Myocyte (in vitro differentiated cells): ENCODE measurements at places on chromosomes 4 and X. TPM values are rescaled to one million over a fixed set of nuclear protein-coding genes. Genes with fewer than 3 reads are reported as not detected.
A peak's percentile ranks its signal among the peaks of the same experiment; 100 is the strongest.

AMBN gene
- total RNA-seq, result not detected in 2 replicates

CXXC4 gene
- 0.05 and 0.11 TPM in 2 replicates for total RNA-seq

MAP7D2 gene
- total RNA-seq, result 0.05 TPM in 1 of 2 replicates, not detected in the other

ENOX2 gene
- 9.5 and 12.1 TPM in 2 replicates for total RNA-seq

PPP1R2C gene
- total RNA-seq, result not detected in 2 replicates

TLR3 gene
- total RNA-seq, result 2.8 and 3.6 TPM in 2 replicates

EDNRA gene
- total RNA-seq, result 22.3 and 42.8 TPM in 2 replicates

KIT gene
- 0.03 and 0.10 TPM in 2 replicates for total RNA-seq

DDX60 gene
- 9.5 and 14.8 TPM in 2 replicates for total RNA-seq

CCNI gene
- 202 and 253 TPM in 2 replicates for total RNA-seq

UBE2D3 gene
- 447 and 572 TPM in 2 replicates for total RNA-seq

MAGEA8 gene
- total RNA-seq, result not detected in 2 replicates

LDB2 gene
- not detected in 2 replicates for total RNA-seq

BEND4 gene
- not detected in 2 replicates for total RNA-seq

GRCh38 chr4:2787230-2788100 lies 5.4 kb upstream of the SH3BP2 start:
- DNase-seq, result peak; percentile 55

- DNase-seq, result no peak
These were observed 254.5 kb downstream of the SOX3 start for GRCh38 chrX:140250391-140250790.

DNA sequence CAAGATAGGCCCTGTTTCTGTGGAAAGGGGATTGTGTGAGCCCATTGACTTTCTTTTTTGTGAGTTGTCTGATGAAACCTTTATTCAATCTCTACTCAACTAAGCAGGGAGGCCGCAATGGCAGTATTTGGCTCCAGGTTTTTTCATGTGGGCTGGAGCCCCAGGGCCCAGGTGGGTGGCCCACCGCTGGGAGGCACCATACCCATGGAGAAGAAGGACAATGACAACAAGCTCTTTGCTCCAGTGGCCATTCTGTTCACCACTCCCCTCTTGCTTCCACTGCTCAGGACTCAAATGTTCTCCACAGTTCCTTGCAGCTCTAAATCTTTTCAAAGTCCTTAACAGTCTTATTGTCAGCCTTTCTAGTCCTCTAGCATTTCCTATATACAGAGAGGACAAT lies 54.1 kb downstream of the HOPX start:
- DNase-seq, result no peak

- DNase-seq, result no peak
These were observed 5.4 kb downstream of the AKAP17A start for GRCh38 chrX:1596676-1597344.

DNA sequence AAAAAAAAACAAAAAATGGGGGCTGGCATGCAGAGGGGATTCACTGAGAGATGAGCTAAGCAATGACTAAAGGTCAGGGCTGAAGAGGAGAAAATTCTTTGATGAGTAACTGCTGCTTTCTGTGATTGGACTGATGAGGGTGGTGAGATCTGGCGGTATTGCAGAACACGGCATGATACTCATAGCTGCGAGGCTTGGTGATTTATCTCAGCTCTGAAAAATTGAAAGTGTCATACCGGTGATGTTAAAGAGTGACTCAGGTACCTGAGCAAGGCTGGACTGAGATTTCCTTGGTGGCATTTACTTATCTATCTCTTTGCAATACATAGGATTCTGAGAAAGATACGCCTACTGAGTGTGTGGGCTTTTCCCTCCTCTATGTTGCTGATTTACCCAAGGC lies 204.1 kb upstream of the DDX53 start:
- DNase-seq, result no peak

GRCh38 chr4:176150704-176151103 lies 44.7 kb downstream of the SPATA4 start:
- DNase-seq, result no peak

DNA sequence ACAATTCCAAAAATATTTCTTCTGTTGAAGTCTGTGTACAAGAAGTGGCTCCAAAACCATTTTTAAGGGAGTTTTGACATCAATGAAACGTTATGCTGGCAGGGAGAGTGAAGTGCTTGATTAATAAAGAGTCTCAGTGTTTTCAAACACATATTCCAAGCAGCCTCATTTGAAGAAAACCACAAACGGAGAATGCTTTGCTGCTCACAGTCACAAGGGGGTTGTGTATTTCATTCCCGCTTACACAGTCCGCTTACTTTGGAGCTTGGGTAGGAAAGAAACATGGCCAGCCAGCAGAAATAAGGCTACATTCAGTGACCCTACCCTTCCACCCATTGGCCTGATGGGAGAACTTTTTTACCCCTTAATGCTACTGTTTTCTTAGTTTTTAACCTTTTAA lies 586.2 kb downstream of the RAB28 start:
- no peak for DNase-seq

- DNase-seq, result no peak
These were observed 138.0 kb downstream of the RPA4 start for GRCh38 chrX:97021680-97022079.

DNA sequence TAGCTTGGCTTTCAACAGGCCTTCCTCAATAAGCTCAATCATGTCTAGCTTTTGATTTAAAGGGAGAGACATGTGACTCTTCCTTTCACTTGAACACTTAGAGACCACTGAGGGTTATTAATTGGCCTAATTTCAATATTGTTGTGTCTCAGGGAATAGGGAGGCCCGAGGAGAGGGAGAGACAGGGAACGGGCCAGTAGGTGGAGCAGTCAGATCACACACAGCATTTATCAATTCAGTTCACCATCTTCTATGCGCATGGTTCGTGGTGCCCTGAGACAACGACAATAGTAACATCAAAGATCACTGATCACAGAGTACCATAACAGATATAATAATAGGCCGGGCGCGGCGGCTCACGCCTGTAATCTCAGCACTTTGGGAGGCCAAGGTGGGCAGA lies 17.8 kb downstream of the ZNF81 start:
- no peak for DNase-seq

- peak; percentile 70 for DNase-seq
These were observed 406.2 kb downstream of the MAPK10 start for GRCh38 chr4:85953651-85954018.

GRCh38 chrX:126551306-126551705 lies 1.3 kb downstream of the DCAF12L1 start:
- DNase-seq, result no peak

DNA sequence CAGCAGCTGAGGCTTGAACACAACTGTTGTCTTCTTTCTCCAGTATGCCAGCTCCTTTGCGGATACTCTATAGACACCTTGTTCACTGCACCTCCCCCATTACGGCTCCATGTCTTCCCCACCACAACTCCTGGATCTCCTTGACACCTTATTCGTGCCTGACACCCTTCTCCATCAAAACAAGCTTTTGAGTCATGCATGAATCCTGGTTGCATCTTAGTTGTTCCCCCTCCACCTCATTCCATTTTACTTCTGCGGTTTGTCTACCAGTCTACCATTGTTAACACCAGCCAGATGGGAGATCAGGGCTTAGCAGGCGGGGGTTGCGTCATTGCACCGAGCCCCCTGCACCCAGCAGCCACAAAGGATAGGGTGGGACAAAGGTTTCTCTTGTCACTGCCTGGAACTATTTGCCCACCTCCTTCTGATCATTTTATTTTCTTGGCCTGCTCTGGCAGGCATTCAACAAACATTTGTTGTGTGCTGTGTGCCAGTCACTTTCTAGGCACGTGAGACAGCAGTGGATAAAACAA lies 2.0 kb upstream of the CDK16 start:
- DNase-seq, result no peak

- peak; percentile 3 for DNase-seq
These were observed 29.9 kb downstream of the UPRT start for GRCh38 chrX:75303795-75304194.

GRCh38 chr4:108700081-108700757 lies 49.8 kb downstream of the OSTC start:
- peak; percentile 85 for DNase-seq

DNA sequence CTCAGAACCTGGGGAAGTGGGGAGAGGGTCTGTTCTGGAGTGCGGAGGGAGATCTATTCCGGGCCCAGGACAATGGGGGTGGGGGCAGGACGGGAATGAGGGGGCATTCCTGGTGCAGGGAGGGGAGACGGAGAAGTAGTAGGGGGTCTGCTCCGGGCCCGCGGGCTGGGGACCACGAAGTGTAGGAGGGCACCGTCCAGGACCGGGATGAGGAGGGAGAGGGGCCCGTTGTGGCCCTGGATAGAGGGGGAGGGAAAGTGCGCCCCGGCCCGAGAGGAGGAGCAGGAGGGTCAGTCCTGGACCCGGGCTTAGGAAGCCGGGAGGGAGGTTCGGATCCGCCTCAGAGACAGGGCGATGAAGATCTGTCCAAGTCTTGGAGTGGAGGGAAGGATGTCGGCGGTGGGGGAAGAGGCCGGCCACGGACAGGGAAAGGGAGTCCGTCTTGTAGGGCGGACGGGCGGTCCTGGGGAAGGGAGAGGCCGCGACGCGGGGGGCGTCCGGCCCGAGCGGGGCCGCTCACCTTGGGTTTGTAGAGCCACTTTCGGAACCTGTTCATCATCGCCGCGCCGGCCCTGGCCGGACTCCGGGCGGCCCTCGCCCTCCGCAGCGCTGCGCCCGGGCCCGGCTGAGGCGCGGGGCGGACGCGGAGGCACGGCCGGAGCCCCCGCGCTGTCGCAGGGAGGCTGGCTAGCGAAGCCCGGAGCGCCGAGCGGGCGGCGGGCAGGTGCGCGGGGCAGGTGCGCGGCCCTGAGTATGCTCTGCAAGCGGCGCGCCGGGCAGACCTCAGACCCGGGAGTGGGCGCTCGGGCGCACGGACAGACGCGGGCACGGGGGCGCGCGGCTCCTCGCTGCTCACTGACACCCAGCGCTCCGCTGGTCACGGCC lies at the start of gene ZFYVE28:
Gene ZFYVE28 (minus strand): TSS at position 881 of the 885 bp plus-strand sequence. CDS start 322 bp downstream, at position 559.
- DNase-seq, result no peak

DNA sequence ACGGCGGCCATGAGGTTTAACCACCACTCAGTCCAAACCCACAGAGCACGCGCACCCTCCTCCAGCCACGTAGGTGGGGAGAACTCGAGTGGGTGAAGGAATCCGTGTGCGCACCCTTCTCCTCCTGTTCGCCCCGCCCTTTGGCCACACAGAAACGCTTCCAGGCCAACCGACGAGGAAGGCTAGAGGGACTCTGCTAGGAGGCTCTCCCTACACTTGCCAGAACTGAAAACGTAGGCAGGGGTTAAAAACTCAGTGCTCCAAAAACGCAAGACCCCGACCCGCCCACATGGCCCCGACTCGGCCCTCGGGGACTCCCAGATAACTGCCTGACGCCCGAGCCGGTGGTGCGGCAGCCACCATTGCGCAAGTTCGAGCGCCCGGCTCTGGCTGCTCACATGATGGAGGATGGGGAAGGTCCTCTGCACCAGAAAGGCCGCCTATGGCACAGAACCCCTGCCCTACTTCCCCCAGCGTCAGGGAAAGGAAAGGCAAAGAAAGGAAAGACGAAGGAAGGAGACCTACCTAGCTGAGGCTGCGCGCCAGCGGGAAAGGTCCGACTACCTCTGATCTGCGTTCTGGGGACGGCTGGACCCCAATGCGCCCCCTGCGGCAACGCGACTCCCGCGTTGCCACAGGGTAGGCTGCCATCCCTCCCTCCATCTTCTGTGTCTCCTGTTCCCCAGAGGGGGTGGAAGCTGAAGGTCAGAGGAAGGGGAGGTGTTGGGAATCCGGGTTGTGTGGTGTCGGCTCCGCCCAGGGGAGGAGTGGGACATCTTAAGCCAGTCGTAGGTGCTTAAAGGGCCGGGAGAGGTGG lies 201.9 kb upstream of the AGTR2 start:
- DNase-seq, result peak; percentile 49

- no peak for DNase-seq
These were observed 327.8 kb downstream of the GALNTL6 start for GRCh38 chr4:172141025-172141424.

DNA sequence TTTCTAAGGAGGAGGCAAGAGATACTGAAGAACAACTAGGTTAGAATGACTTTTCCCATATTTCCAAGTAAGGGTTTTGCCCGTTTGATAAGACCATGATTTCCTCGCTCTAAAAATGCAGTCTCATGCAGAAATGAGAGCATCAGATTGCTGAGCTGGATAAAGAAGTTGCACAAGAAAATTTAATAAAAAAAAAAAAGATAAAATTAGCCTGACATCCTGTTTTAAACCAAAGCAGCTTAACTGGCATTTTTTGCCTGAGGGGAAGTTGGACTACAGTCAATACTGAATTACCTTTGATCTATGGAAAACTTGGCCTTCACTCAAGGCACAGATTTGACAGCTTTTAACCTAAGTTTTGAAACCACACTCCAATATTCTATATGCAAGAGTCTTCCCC lies 208.4 kb downstream of the GASK1B start:
- DNase-seq, result no peak

DNA sequence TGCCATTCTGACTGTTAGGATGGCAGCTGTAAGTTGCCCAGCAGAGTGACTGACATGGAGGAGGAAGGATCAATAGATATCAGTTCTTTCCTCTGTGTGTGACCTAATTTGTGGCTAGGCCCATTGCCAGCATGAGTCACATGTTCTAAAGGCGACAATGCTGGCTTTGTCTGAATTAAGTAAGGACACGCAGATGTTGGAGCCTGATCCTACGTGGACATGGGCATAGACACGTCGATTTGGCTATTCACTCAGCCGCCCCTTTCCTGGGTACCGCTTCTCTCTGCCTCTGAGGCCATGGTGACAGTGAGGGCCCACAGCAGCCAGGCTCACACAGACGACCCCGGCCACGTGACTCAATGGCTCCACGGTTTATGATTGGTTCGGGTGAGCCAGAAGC lies 16.3 kb downstream of the PROM1 start:
- DNase-seq, result no peak

- DNase-seq, result no peak
These were observed 17.9 kb downstream of the ASMTL start for GRCh38 chrX:1434871-1435240.

DNA sequence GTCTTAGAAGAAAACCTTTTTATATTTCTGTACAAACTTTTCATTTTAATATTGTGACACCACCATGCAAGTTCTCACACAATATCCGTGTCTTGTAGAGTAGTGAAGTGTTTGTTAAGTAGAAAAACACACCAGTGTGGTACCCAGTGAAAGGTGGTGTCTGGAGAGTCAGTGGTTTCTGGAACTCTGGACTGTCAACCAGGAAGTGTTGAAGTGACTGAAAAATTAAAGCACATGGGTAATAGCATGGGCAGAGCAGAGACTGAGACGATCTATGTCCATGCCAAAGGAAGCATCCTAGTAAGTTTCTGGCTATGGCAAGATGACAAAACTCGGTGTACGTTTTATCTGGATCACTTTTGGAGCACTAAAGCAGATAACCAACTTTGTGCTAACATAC lies 22.2 kb downstream of the RAB9A start:
- no peak for DNase-seq

GRCh38 chrX:153526042-153526441 lies 8.6 kb downstream of the ATP2B3 start:
- DNase-seq, result no peak

- DNase-seq, result peak; percentile 85
These were observed 101.2 kb downstream of the ZNF674 start for GRCh38 chrX:46444011-46444410.
